ENCODE measurements at places on chromosomes 1 and 21.

DNA sequence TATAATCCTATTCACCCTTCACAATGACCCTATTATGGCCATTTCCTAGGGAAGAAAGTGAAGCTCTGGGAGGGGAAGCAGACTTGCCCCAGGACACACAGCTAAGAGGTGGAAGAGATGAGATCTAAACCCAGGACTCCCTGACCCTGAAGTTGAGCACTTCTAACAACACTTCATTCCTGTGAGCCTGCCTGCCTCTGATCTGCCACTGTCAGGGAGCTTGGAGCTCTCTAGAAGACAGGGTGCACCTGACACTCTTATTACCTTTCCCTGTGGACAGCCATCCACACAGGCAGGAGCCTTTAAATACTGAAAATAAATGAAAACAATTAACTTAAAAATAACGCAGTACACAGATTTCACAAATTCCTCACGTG lies 599 bp downstream of the MKNK1 start:
- H3K36me3 ChIP-seq, result peaks cover 8% of the 10 kb centered on the region
- H3K27ac ChIP-seq, result peak overlapping the region; percentile 46
- DNase-seq, result no peak
- H3K4me3 ChIP-seq, result peak overlapping the region; percentile 98
- H3K4me1 ChIP-seq, result peaks cover 54% of the 10 kb centered on the region
- no peaks in the 10 kb centered on the region for H3K27me3 ChIP-seq

DNA sequence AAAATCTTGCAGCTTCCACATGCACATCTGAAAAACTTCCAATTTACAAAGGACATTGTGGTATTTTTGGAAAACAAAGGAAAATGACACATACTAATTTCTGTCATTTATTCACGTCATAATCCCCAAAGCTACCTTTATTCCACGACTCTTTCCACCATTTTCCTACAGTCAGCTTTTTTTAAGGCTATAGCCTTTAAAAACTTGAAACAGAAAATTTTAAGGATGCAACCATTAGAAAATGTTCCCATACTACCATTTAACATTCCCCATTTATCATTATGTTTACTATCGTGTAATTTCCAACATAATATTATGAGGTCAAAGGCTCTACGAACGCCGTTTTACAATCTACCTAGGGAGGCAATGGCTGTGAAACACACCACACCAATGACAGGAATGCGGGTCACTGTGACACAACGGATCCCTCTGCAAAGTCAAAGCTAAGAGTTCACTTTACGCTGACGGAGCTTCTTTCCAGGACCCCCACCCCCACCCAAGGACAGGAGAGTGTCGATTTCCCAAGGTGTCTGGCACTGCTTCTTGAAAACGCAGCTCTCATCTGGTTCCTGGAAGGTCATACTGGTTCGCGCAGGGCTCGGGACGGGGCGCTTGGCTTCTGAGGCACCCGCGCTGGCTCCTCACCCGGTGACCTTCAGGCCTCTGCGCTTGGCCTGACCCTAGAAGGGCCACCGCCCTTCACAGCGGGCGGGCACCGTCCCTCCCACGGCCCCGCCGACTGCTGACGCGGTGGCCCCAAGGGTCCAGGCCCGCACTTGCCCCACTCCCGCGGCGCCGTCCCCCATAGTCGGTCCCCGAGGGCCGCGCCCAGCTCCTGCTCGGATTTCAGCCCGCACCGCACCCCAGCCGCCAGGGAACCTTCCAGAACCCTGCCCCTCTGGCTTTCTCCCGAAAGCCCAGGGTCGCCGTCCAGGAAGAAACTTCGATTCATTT lies 50.5 kb upstream of the ATF3 start:
- peak; percentile 29 for DNase-seq
- H3K4me1 ChIP-seq, result peaks cover 16% of the 10 kb centered on the region
- peak overlapping the region; percentile 81 for H3K27ac ChIP-seq
- no peaks in the 10 kb centered on the region for H3K27me3 ChIP-seq

GRCh38 chr1:33718186-33718585 lies 145.7 kb upstream of the HMGB4 start:
- no peaks in the 10 kb centered on the region for H3K4me1 ChIP-seq
- H3K27ac ChIP-seq, result no peak overlapping the region
- H3K27me3 ChIP-seq, result peaks cover 2% of the 10 kb centered on the region
- H3K36me3 ChIP-seq, result no peaks in the 10 kb centered on the region
- no peak overlapping the region for H3K4me3 ChIP-seq

DNA sequence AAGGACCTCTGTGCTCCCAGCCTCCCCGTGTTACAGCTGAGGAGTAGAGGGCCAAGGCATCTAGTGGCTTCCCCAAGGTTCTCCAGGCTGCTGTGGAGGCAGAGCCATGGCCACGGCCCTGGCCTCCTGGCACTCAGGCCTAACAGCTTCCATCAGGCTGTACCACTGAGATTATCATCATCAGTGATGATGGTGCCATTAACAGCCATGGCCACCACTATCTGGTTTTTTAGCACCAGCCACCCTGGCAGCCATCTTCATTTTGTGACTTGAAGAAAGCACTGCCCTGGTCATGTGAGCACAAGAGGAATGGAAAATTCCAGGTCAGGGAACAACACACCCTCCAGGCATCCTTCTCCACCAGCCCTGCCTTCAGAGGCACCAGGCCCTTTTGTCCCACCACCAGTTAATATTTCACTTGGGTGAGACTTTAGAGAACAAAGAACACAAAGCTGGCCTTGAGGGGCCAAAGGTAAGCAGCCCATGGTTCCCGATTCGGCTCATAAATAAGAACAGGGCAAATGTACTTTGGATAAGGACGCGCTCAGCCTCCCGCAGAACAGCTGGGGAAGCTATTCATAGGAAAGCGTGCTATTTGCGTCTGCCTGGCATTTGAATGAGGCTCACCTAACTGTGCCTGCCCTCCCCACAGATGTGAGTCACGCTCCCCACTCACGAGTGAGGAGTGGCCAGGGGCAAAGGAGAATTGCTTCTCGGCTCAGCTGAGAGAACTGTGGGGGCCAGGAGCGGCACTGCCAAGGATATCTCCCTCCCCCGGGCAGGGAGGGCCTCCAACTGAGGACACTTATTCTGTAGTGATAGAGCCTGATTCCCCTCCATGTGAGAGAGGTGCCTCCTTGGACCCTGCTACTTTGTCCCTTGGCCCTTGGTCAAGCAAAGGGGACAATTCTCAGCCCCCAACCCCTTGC lies 95.6 kb downstream of the CD58 start:
- H3K36me3 ChIP-seq, result no peaks in the 10 kb centered on the region
- no peak overlapping the region for H3K27ac ChIP-seq

DNA sequence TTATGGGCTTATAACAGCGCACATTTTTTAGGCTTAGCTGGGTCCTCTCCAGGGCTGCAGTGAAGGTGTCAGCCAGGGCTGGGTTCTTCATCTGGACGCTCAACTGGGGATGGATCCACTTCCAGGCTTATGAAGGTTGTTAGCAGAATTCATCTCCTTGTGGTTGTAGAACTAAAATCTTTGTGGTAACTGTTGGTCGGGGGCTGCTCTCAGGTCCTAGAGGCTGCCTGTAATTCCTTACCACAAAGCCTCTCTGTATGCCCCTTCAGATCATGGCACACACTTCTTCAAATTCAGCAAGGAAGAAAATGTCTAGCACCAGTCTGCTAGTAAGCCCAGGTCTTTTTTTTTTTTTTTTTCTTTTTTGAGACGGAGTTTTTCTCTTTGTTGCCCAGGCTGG lies 40.9 kb upstream of the EPS8L3 start:
- no peaks in the 10 kb centered on the region for H3K36me3 ChIP-seq
- peak; percentile 11 for DNase-seq
- no peak overlapping the region for H3K27ac ChIP-seq
- H3K4me1 ChIP-seq, result peaks cover 82% of the 10 kb centered on the region
- no peaks in the 10 kb centered on the region for H3K27me3 ChIP-seq

DNA sequence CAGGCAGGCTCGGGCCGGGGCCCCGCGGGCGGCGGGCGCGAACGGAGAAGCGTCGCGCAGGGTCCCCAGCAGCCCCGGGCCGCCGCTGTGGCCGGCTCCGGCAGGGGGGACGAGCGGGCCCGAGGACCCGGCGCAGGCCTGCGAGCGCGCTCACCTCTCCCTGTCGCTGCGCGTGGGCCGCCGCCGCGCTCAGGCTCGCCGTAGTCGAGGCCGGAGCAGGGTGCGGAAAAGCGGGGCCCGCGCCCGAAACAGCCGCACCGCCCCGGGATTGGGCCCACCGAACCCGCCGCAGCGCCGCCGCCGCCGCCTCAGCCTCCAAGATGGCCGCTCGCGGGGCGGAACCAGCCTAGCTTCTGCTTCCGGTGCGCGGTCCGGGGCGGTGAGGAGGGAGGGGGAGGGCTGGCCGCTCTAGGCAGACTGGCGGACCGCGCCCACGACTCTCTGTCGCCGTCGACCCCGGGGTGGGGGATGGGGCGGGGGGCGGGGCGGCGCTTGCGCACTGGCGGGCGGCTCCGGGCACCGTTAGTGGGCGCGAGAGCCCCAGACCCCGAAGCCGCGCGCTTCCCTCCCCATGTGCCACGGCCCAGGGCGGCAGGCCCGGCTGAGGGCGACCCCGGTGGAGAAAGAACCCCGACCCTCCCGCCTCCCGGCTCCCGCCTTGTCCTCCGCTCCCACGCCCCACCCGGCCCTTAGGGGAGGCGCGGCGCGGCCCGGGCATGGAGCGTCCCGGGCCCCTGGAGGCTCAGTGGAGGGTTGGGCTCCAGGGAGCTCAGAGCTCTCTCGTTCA lies at the start of gene UBE2J2:
Gene UBE2J2, minus strand, starts transcription at position 343 of the 787 bp plus-strand sequence. CDS start 5,862 bp downstream, outside the sequence.
- peak; percentile 91 for DNase-seq
- peaks cover 47% of the 10 kb centered on the region for H3K4me1 ChIP-seq
- H3K4me3 ChIP-seq, result peak within 1 kb of the TSS; percentile 92
- peak within 1 kb of the TSS; percentile 29 for H3K27ac ChIP-seq

DNA sequence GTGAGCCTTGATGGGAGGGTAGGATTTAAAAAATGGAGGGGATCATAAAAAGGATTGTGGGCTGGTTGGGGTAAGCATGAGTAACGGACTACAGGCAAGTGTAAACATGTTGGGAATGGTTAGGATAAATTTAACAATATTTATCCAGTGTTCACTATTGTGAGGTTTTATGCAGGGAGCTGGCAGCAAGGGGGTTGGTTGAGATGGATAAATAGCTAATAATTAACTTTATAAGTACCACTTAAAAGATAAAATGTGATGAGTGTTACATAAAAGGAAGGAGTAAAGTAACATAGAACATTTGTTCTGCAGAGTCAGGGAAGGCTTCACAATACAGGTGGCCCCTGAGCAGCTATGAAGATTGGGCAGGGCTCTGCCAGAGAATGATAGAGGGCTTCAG lies 109.0 kb downstream of the NGF start:
- H3K36me3 ChIP-seq, result no peaks in the 10 kb centered on the region
- no peak overlapping the region for H3K4me3 ChIP-seq
- peaks cover 3% of the 10 kb centered on the region for H3K27me3 ChIP-seq

- no peaks in the 10 kb centered on the region for H3K36me3 ChIP-seq
- no peak overlapping the region for H3K27ac ChIP-seq
- H3K4me1 ChIP-seq, result no peaks in the 10 kb centered on the region
- H3K27me3 ChIP-seq, result no peaks in the 10 kb centered on the region
- H3K4me3 ChIP-seq, result no peak overlapping the region
Measured at GRCh38 chr21:28768753-28769152, 223.9 kb downstream of the LTN1 start.

- no peak overlapping the region for H3K4me3 ChIP-seq
- no peak for DNase-seq
- no peak overlapping the region for H3K27ac ChIP-seq
Measured at GRCh38 chr21:36428761-36429432, 43.7 kb downstream of the CHAF1B start.

DNA sequence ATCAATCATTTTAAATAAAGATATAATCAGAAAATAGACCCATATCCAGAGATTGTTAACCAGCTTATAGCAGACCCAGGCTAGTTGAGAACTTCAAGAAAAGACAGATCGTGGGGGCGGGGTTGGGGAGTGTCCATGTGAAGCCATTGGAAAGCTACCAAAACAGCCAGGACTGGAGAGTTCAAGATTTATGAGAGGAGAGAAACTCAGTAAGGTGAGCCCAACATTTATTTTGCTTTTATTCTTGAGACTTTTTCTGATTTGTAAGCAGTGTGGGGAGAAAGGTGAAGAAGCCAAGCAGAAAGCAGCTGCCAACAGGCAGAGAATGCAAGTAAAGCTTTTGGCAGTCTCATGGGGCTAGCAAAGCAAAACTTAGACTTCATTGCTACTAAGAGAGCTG lies 179.9 kb downstream of the VPS13D start:
- H3K27ac ChIP-seq, result no peak overlapping the region
- H3K4me1 ChIP-seq, result peaks cover 5% of the 10 kb centered on the region
- no peak for DNase-seq
- no peaks in the 10 kb centered on the region for H3K27me3 ChIP-seq
- H3K36me3 ChIP-seq, result peaks cover 35% of the 10 kb centered on the region

- H3K4me3 ChIP-seq, result no peak overlapping the region
- H3K36me3 ChIP-seq, result peaks cover 63% of the 10 kb centered on the region
- H3K4me1 ChIP-seq, result peaks cover 47% of the 10 kb centered on the region
- no peak overlapping the region for H3K27ac ChIP-seq
- H3K27me3 ChIP-seq, result no peaks in the 10 kb centered on the region
Measured at GRCh38 chr1:54401799-54402198, 4.4 kb downstream of the SSBP3 start.

DNA sequence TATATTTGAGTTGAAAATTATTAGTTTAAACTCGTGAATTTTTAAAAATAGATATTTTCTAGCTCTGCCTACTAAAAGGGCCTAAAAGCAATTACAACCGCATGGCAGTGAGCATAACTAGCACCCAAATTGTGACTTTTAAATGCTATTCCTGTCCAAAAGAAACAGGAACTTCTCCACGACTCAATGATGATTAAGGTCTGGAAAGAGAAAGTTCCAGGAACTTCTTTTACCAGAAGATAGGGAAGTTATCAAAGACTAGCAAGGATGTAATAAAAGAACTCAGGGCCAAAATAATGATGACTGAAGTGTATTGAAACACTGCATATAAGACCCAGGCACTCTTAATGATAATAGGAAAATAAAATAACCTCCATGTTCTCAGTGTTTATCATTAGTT lies 313.0 kb downstream of the PLPP3 start:
- no peak overlapping the region for H3K4me3 ChIP-seq
- no peak overlapping the region for H3K27ac ChIP-seq
- no peaks in the 10 kb centered on the region for H3K36me3 ChIP-seq
- no peak for DNase-seq
- peaks cover 3% of the 10 kb centered on the region for H3K27me3 ChIP-seq

DNA sequence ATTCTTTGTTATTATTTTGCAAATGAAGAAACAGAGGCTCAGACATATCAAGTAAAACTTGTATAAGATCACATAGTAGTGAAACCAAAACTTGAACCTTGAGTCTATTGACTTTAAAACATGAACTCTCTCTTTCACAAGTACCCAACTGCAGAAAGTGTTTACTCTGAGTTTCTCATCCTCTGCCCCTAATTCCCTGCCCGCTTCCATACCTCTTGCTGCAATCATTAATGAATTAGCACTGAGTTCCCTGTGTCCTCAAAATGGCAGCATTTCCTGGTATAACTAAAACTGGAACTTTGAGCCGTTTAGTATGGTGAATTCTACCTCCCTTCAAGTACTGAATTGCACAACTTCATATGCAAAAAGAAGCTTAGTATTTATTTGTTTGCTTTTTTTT lies 147.7 kb upstream of the DNAH14 start:
- H3K4me3 ChIP-seq, result no peak overlapping the region
- H3K27me3 ChIP-seq, result no peaks in the 10 kb centered on the region
- H3K27ac ChIP-seq, result no peak overlapping the region

- H3K27ac ChIP-seq, result no peak overlapping the region
- H3K4me1 ChIP-seq, result peaks cover 26% of the 10 kb centered on the region
- no peaks in the 10 kb centered on the region for H3K27me3 ChIP-seq
- no peak for DNase-seq
- H3K4me3 ChIP-seq, result peak overlapping the region; percentile 18
- no peaks in the 10 kb centered on the region for H3K36me3 ChIP-seq
Measured at GRCh38 chr1:165696625-165697100, 1.7 kb downstream of the ALDH9A1 start.

- peaks cover 8% of the 10 kb centered on the region for H3K4me1 ChIP-seq
- H3K27ac ChIP-seq, result no peak overlapping the region
- no peaks in the 10 kb centered on the region for H3K27me3 ChIP-seq
- H3K4me3 ChIP-seq, result no peak overlapping the region
- peaks cover 36% of the 10 kb centered on the region for H3K36me3 ChIP-seq
Measured at GRCh38 chr21:46486481-46487126, 27.9 kb downstream of the DIP2A start.
